Breast epithelium (tissue), 4 donors: ENCODE measurements at places on chromosomes 2 and 18. TPM values are rescaled to one million over a fixed set of nuclear protein-coding genes. Genes with fewer than 3 reads are reported as not detected.

- H3K27me3 ChIP-seq: no peaks in the 10 kb centered on the region
- no peaks in the 10 kb centered on the region for H3K4me1 ChIP-seq
- H3K4me3 ChIP-seq: no peak overlapping the region
- H3K36me3 ChIP-seq: no peaks in the 10 kb centered on the region
- DNase-seq: no peak
Observed at GRCh38 chr2:45212953-45213635, 203.8 kb upstream of the SIX2 start.

DNA sequence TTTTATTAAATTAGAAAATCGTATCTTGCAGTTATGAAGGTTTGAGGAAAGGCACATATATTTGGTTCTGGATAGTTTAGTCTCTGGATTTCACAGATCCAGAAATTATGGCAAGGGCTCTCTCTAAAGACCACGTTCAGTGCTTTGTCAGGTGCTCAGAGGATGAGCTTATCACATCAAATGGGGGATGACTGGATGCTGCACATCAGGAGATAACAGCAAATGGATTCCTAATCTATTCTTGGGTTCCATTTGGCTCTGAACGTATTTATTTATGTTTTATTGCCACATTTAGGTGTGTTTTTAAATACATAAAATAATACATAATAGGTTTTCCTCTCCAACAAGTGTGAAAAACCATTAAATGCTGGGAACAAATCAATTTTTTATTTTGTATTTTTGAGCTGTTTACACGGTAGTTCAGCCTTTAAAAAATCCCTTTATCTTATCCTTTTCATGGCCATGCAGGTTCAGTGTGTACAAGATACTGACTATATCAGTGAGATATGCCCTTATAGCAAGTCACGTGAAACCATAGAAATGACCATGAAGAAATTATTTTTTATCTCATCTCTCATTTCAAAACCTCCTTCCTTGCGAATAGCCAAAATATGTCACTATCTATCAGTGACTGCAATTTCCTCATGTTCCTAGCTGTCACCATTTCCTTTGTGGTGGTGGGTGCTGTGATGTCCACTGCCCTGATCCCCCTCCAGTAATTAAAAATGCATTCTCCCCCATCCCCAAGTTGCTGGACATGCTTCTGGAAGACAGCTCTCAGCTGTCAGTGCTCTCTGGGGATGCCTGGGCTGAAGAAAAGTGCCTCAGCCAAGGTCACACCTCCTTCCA lies 25.9 kb upstream of the CXCR4 start:
- no peak overlapping the region for H3K27ac ChIP-seq
- H3K4me1 ChIP-seq: no peaks in the 10 kb centered on the region
- no peaks in the 10 kb centered on the region for H3K36me3 ChIP-seq
- no peak for DNase-seq
- H3K27me3 ChIP-seq: no peaks in the 10 kb centered on the region

DNA sequence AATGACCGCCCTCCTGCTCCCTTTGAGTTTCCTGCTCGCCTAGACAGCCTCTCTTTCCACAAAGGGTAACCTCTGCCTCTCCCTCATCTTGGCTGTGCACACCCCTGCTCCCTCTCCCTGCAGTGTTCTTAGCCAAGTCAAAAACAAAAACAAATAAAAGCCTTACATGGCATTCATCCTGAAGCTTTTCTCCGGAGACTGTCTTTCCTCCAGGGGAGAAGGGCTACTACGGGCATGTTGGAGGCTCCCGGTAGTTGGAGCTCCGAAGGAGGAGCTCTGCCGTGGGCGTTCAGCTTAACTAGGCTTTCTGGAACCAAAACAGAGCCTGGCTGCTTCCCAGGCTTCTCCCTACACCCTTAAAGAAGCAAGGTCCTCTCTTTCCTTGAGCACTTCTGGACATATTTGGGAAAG lies 104.2 kb downstream of the TPGS2 start:
- H3K36me3 ChIP-seq: no peaks in the 10 kb centered on the region
- H3K27ac ChIP-seq: peak overlapping the region; percentile 77
- H3K27me3 ChIP-seq: no peaks in the 10 kb centered on the region
- DNase-seq: no peak

CD207 gene
- total RNA-seq: 0.88 TPM

AMER3 gene
- total RNA-seq: not detected

UGT1A1 gene
- total RNA-seq: not detected

ALK gene
- total RNA-seq: 0.33 TPM

DNA sequence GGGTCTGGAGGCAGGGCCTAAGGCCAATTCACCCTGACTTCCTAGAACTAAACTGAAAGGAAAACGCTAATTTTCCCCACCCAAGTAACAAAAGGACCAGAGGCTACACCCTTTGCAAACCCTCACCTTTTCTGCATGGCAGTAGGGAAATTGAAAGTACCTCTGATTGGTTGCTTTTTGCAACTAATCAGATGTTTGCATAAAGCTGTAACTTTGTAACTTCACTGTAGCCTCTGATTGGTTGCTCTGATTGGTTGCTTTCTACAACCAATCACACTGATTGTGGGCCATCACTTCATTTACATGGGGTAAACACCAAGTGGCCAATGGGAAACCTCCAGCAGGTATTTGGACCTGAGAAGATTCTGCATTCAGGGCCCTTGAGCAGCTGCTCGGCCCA lies 20.8 kb downstream of the EIPR1 start:
- H3K4me1 ChIP-seq: no peaks in the 10 kb centered on the region
- no peak overlapping the region for H3K4me3 ChIP-seq
- DNase-seq: no peak
- H3K27ac ChIP-seq: no peak overlapping the region
- H3K36me3 ChIP-seq: no peaks in the 10 kb centered on the region

CHRND gene
- total RNA-seq: not detected

COL4A3 gene
- 2.9 TPM for total RNA-seq

C2orf42 gene
- total RNA-seq: 18.7 TPM

DNA sequence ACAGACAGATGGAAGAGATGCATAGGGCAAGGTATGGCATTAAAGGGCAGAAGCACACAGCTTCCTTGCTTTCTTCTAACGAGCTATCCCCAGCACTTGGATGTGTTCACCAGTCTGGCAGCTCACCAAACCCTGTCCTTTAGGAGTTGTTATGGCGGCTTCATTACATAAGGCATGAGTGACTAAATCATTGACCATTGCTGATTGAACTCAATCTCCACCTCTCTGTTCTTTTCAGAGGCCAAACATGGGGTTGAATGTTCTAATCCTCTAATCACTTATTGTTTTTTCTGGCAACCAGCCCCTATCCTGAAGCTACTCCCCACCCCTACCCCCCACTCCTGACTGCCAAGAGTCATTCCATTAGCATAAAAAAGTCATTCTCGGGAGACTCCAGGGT lies 301.8 kb downstream of the XIRP2 start:
- no peaks in the 10 kb centered on the region for H3K27me3 ChIP-seq
- no peak for DNase-seq
- H3K4me1 ChIP-seq: no peaks in the 10 kb centered on the region

DSG1 gene
- total RNA-seq: 2.6 TPM

DNA sequence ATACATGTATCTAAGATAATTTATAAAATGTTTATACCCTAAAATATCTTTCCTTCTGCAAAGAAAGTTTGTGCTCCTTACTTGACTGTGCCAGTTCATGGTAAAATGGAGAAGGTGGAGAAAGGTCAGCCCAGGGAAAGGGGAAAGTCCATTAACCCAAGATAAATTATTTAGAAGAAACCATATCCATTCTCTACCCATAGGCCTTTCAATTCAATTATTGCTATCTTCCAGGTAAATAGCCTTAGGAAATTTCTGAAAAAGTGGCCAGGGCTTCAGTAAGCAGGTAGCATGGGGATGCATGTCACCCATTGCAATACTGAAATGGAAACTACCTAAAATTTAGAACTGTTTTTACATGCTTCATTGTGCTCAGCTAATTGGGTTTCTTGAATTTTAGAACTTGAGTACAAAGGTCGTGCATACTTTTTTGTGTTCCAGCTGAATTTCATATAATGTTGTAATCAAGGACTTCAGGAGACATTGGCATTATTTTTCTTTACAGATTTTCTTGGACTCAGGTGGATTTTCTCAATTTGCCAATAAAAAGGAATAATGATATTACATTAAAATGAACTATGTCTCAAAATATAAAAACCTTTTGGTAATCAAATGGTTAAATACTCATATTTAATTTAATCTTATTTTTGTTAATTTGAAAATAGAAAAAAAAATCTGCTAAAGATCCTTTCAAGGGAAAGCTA lies 124.9 kb downstream of the CSRNP3 start:
- no peak for DNase-seq
- no peak overlapping the region for H3K4me3 ChIP-seq
- no peak overlapping the region for H3K27ac ChIP-seq
- no peaks in the 10 kb centered on the region for H3K4me1 ChIP-seq
- no peaks in the 10 kb centered on the region for H3K36me3 ChIP-seq

- H3K4me1 ChIP-seq: no peaks in the 10 kb centered on the region
- no peak overlapping the region for H3K4me3 ChIP-seq
- no peaks in the 10 kb centered on the region for H3K27me3 ChIP-seq
- DNase-seq: no peak
- no peak overlapping the region for H3K27ac ChIP-seq
Observed at GRCh38 chr2:123448801-123449200, 576.3 kb upstream of the CNTNAP5 start.
